Activated T-cell treated with anti-CD3 and anti-CD28 coated beads, Interleukin-2, amount 50 U/mL, for 72 hours (primary cell): ENCODE measurements at places on chromosomes 1 and 21. TPM values are rescaled to one million over a fixed set of nuclear protein-coding genes. Genes with fewer than 3 reads are reported as not detected.

ASCL5 gene
- 0.16 TPM for total RNA-seq

PLD5 gene
- not detected for total RNA-seq

GRCh38 chr1:231869364-231869763 is 242.8 kb downstream of the DISC1 start:
- DNase-seq = no peak
- H3K4me3 ChIP-seq = no peak overlapping the region
- no peaks in the 10 kb centered on the region for H3K27me3 ChIP-seq
- peaks cover 29% of the 10 kb centered on the region for H3K4me1 ChIP-seq
- H3K27ac ChIP-seq = no peak overlapping the region

DNA sequence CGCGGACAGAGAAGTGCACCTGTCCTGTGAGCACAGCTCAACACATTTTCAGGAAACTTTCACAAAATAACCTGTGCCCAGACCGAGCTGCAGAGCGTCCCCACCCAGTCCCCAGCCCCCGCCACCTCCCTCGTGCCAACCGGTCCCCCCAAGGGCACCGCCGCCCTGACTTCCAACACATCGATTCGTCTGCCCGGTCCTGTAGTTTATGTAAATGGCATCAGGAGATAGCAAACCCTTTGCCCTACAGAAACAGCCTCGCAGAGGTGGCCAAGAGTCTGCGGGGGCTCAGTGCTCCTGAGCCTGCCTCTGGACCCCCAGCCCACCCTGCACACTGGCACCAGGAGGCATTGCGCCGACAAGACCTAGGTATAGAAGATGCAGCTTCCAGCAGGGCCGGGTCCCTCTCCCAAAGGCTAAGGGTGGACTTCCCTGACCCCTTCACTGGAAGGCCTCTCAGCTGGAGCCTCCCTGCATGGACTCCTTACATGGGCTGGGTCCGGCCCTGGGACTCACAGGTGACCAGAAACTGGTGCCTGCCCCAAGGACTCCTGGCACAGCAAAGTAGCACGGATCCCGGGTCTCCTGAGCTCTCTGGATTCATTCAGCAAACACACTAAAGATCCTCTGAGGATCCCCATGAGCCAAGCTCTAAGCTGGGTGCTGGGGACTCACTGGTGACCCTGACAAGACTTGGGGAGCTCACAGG is 6.6 kb upstream of the PLEKHG5 start:
- no peaks in the 10 kb centered on the region for H3K27me3 ChIP-seq
- H3K4me3 ChIP-seq = peak overlapping the region; percentile 71
- DNase-seq = no peak
- H3K36me3 ChIP-seq = no peaks in the 10 kb centered on the region
